ENCODE measurements at places on chromosomes 3 and 15. TPM values are rescaled to one million over a fixed set of nuclear protein-coding genes. Genes with fewer than 3 reads are reported as not detected.

Gene PLXNB1
- total RNA-seq: 108 TPM

DNA sequence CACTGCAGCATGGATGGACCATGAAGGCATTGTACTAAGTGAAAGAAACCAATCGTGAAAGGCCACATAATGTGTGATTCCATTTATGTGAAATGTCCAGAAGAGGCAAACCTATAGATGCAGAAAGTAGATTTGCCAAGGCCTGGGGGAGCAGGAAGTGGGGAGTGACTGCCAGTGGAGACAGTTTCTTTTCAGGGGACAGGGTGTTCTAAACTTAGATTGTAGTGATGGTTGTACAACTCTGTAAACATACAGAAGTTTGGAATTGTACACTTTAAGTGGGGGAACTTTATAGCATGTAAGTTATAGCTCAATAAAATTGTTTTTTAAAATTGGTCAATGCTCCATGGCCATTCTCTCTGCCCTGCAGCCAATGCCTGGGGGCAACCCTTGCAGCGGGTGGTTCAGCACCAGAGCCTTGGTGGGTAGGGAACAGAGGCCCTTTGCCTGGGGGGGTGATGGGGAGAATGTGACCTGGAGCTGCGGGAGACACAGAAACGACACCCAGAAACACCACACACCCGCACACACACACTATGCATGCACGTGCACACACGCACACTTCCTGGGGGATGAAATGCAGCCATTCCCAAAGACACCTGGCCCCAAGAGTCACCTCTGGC is 43.1 kb downstream of the DNAJB8 start:
- H3K36me3 ChIP-seq: peaks cover 10% of the 10 kb centered on the region
- no peak overlapping the region for H3K27ac ChIP-seq
- no peaks in the 10 kb centered on the region for H3K4me1 ChIP-seq
- H3K4me3 ChIP-seq: no peak overlapping the region

DNA sequence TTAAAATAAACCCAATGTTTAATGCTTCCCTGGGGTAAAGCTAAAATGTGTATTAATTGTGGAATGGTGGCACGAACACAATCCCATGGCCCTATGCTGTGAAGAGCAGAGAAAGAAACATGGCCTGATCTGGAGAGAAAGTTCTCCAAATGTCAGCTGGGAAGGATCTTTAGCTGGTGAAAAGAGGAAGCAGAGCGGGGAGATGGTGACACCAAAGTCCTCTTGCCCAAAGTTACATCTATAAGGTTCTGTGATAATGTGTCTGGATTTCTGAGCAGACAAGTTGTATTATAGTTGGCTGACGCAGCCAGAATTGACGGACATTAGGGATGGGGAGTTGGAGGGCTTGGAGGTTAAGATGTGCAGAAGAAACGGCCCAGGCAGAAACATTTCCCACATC is 196.2 kb downstream of the CHST2 start:
- H3K4me1 ChIP-seq: peaks cover 22% of the 10 kb centered on the region
- H3K27me3 ChIP-seq: no peaks in the 10 kb centered on the region
- no peak for DNase-seq
- no peak overlapping the region for H3K27ac ChIP-seq

DNA sequence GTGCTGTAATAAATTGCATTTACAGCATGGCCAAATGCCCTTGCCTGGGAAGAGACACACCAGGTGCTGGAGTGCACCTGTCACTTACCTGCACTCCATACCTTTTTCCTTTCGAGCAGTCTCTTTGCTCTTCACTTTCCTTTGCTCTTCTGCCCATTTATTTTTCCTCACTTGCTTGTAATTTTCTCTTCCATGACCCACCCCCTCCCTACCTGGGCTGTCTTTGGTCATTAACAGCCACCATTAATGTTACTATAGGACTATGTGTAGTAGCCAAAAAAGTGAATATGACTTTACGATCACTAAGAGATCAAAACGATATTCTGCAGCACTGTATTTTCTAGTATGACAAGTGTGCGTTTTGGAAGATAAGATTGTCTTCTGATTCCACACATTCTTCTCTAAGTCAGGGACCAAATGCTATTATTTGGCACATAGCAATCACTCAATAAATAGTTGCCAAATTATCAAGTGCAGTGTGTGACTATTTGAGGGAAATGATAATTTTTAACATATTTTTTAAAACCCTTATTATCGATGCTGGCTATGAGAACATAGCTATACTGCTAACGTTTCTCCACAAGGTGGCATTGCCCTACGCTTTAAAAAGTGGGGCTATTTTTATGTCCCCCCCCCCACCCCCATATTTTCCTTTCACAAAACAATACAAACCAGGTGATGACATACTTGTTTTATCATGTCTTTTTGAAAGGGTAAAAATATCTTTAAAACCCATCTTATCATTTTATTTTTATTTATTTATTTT is 114.4 kb downstream of the GHSR start:
- no peaks in the 10 kb centered on the region for H3K27me3 ChIP-seq
- H3K4me3 ChIP-seq: no peak overlapping the region
- DNase-seq: no peak

Gene CASR
- total RNA-seq: not detected

- H3K36me3 ChIP-seq: no peaks in the 10 kb centered on the region
- H3K27me3 ChIP-seq: no peaks in the 10 kb centered on the region
- no peak overlapping the region for H3K4me3 ChIP-seq
- no peak overlapping the region for H3K27ac ChIP-seq
These were observed 109.7 kb downstream of the TCF12 start for GRCh38 chr15:57028176-57028575.

GRCh38 chr3:28376424-28376823 is 27.8 kb upstream of the AZI2 start:
- peaks cover 8% of the 10 kb centered on the region for H3K4me1 ChIP-seq
- H3K27me3 ChIP-seq: no peaks in the 10 kb centered on the region
- H3K4me3 ChIP-seq: no peak overlapping the region
- H3K27ac ChIP-seq: peak overlapping the region; percentile 7
- no peak for DNase-seq

Gene SEMA7A
- total RNA-seq: 1.1 TPM

DNA sequence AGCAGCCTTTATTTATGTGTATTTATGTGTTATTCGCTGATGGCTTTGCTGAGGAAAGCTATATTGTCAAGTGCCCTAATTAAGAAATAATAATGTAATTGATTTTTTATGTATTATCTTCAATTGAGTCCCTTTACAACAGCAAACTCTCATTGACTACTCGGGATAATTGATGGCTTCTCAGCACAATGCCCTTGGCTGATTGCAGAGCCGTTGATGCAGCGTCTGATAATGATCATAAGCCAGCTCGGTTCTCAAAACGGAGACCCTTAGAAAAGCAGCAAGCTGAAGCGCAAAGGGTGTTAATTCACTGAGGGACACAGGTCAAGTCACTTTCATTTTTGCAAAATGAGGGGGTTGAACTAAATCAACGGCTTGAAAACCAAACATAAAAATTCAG is 357.1 kb upstream of the KCNH8 start:
- H3K27ac ChIP-seq: no peak overlapping the region
- no peak for DNase-seq
- peaks cover 6% of the 10 kb centered on the region for H3K27me3 ChIP-seq
- H3K36me3 ChIP-seq: no peaks in the 10 kb centered on the region

DNA sequence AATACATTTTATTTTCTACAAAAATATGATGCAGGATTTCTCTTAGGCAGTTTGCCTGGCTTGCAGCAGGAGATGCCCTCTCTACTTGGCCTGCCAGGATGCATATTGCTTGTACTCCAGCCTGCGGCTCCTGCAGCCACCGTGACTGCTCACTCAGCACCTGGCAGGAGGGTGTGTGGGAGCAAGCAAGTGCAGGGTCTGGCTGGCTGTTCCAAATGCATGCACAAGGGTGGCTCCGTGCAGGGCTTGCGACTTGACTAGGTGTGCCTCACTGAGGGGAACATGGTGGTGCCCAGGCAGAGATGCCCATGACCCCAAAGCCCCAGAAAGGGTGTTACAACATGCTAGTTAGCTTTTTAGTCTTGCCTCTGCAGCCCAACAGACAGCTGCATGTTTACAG is 1240.2 kb upstream of the ALCAM start:
- peaks cover 4% of the 10 kb centered on the region for H3K36me3 ChIP-seq
- DNase-seq: no peak
- H3K27me3 ChIP-seq: no peaks in the 10 kb centered on the region
- H3K4me3 ChIP-seq: no peak overlapping the region

DNA sequence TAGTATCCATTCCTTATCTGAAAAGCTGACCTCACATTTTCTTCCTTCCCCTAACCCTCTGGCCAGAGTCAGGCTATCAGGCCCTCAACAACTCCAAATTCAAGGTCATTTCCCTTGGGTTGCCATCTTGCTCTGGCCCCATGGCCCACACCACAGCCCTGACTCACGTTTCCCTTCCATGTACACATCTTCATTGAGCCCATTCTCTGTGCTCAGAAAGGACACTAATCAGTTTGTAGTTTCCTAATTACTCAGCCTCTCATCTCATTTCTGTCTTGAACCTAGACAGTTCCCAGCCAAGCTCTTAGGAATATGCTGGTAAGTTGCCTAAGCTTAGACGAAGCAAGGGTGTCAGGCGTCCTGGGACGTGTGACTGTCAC is 14.9 kb downstream of the TGM5 start:
- H3K27ac ChIP-seq: peak overlapping the region; percentile 33
- no peak overlapping the region for H3K4me3 ChIP-seq
- peaks cover 35% of the 10 kb centered on the region for H3K4me1 ChIP-seq
- no peak for DNase-seq

- peaks cover 17% of the 10 kb centered on the region for H3K4me1 ChIP-seq
- H3K27me3 ChIP-seq: no peaks in the 10 kb centered on the region
- H3K27ac ChIP-seq: peak overlapping the region; percentile 81
- no peak for DNase-seq
- no peaks in the 10 kb centered on the region for H3K36me3 ChIP-seq
These were observed 90.7 kb downstream of the FILIP1L start for GRCh38 chr3:100023595-100023994.

Gene CISH
- total RNA-seq: 1.8 TPM

GRCh38 chr3:74599564-74599963 is 14.9 kb downstream of the CNTN3 start:
- H3K27me3 ChIP-seq: peaks cover 2% of the 10 kb centered on the region
- H3K36me3 ChIP-seq: peaks cover 2% of the 10 kb centered on the region
- no peak overlapping the region for H3K4me3 ChIP-seq
- no peaks in the 10 kb centered on the region for H3K4me1 ChIP-seq
- no peak overlapping the region for H3K27ac ChIP-seq

DNA sequence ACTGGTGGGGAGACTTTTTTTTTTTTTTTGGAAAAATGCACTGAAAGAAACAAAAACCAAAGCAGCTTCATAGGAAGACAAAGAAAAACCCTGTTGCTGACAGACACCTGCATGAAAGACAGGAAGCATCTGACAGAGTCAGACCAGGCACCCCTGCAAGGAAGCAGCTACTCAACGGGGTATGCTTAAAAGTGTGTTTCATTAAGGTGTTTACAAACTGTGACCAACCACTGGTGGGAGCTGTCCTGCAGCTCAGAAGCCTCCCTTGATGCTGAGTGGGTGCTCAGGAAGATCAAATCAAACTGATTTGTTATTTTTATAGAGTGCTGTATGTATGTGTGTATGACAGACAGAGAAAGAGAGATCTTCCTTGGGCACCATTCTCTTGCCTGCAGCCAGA is 34.7 kb upstream of the AGBL1 start:
- no peak overlapping the region for H3K27ac ChIP-seq
- peaks cover 4% of the 10 kb centered on the region for H3K27me3 ChIP-seq
- H3K4me3 ChIP-seq: no peak overlapping the region
- no peaks in the 10 kb centered on the region for H3K4me1 ChIP-seq

GRCh38 chr3:11346416-11346815 is 74.2 kb downstream of the ATG7 start:
- peaks cover 20% of the 10 kb centered on the region for H3K4me1 ChIP-seq
- H3K27me3 ChIP-seq: no peaks in the 10 kb centered on the region
- peaks cover 24% of the 10 kb centered on the region for H3K36me3 ChIP-seq
- no peak overlapping the region for H3K4me3 ChIP-seq
- no peak for DNase-seq

Gene GALNT15
- 0.28 TPM for total RNA-seq

- H3K27ac ChIP-seq: peak overlapping the region; percentile 82
These were observed 18.4 kb downstream of the MEIS2 start for GRCh38 chr15:37081983-37082382.

DNA sequence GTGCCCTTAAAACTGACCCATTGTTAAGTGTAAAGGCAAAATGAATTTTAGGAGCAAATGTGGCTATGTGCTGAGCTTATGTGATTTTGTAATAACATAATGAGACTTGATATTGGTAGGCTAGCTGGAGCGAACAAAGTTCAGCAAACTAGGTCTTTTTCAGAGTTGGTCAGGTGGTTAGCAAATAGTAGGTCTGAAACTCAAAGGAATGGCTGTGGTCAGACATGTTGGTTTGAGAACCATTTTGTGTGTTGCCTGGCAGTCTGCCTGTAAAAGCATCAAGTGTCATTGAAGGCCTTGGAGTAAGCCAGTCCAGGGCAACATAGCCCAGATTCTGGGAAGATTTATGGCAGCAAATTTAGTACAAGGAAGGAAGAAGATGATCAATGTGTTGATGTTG is 16.4 kb downstream of the FBXO22 start:
- peaks cover 23% of the 10 kb centered on the region for H3K4me1 ChIP-seq
- H3K4me3 ChIP-seq: no peak overlapping the region
- H3K27ac ChIP-seq: no peak overlapping the region
- no peak for DNase-seq
- peaks cover 15% of the 10 kb centered on the region for H3K36me3 ChIP-seq

Gene LDHAL6B
- total RNA-seq: not detected

GRCh38 chr15:94487635-94488034 is 256.3 kb downstream of the MCTP2 start:
- H3K27me3 ChIP-seq: no peaks in the 10 kb centered on the region
- no peaks in the 10 kb centered on the region for H3K4me1 ChIP-seq
- peaks cover 1% of the 10 kb centered on the region for H3K36me3 ChIP-seq
- no peak overlapping the region for H3K4me3 ChIP-seq

- no peaks in the 10 kb centered on the region for H3K27me3 ChIP-seq
- H3K36me3 ChIP-seq: peaks cover 6% of the 10 kb centered on the region
- peak overlapping the region; percentile 52 for H3K27ac ChIP-seq
These were observed 88.7 kb downstream of the ARNT2 start for GRCh38 chr15:80492874-80493273.

GRCh38 chr15:89806210-89806558 is 8.5 kb downstream of the ANPEP start:
- peaks cover 12% of the 10 kb centered on the region for H3K36me3 ChIP-seq
- H3K27me3 ChIP-seq: no peaks in the 10 kb centered on the region
- H3K4me1 ChIP-seq: peaks cover 37% of the 10 kb centered on the region
- DNase-seq: no peak

- no peak for DNase-seq
- no peaks in the 10 kb centered on the region for H3K36me3 ChIP-seq
- peaks cover 60% of the 10 kb centered on the region for H3K4me1 ChIP-seq
- no peaks in the 10 kb centered on the region for H3K27me3 ChIP-seq
- H3K27ac ChIP-seq: peak overlapping the region; percentile 97
These were observed 122.6 kb upstream of the MEF2A start for GRCh38 chr15:99443056-99443756.

Gene BLM
- 2.3 TPM for total RNA-seq

- peaks cover 5% of the 10 kb centered on the region for H3K4me1 ChIP-seq
- no peak for DNase-seq
- no peaks in the 10 kb centered on the region for H3K36me3 ChIP-seq
- H3K27me3 ChIP-seq: no peaks in the 10 kb centered on the region
- H3K4me3 ChIP-seq: no peak overlapping the region
These were observed 14.2 kb upstream of the ZNF148 start for GRCh38 chr3:125389282-125389681.
